ENCODE measurements at places on chromosomes 13 and 19.

- DNase-seq, result no peak
Observed at GRCh38 chr13:95106562-95106961, 194.7 kb downstream of the ABCC4 start.

- no peak for DNase-seq
Observed at GRCh38 chr19:3192684-3193083, 7.0 kb downstream of the NCLN start.

GRCh38 chr13:32309312-32310133, 5.6 kb downstream of the ZAR1L start:
- DNase-seq, result no peak

- no peak for DNase-seq
Observed at GRCh38 chr19:32464279-32464678, 58.7 kb downstream of the DPY19L3 start.

DNA sequence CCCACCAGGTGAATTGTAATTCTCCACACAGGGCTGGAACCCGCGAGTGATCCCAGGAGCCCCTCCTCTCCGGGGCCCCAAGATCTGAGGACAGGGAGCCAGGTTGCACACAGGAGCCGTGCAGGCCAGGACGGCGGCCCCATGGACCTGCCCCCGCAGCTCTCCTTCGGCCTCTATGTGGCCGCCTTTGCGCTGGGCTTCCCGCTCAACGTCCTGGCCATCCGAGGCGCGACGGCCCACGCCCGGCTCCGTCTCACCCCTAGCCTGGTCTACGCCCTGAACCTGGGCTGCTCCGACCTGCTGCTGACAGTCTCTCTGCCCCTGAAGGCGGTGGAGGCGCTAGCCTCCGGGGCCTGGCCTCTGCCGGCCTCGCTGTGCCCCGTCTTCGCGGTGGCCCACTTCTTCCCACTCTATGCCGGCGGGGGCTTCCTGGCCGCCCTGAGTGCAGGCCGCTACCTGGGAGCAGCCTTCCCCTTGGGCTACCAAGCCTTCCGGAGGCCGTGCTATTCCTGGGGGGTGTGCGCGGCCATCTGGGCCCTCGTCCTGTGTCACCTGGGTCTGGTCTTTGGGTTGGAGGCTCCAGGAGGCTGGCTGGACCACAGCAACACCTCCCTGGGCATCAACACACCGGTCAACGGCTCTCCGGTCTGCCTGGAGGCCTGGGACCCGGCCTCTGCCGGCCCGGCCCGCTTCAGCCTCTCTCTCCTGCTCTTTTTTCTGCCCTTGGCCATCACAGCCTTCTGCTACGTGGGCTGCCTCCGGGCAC, 3.9 kb downstream of the FFAR1 start:
- no peak for DNase-seq

DNA sequence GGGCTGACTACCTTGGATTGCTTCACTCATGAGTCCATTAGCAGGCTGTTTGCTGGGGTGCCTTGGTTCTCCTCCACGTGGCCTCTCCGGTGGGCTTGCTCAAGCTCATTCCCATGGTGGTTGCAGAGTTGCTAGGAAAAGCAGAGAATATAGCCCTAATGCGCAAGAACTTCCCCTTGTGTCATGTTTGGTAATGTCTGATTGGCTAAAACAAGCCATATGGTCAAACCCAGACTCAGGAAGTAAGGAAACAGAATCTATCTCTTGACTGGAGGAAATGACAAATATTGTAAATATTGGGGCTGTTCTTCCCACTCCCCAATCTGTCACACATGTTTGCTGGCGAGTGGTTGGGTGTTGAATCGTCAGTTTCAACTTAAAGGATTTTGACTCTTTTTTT, 12.1 kb downstream of the NFILZ start:
- DNase-seq, result no peak

DNA sequence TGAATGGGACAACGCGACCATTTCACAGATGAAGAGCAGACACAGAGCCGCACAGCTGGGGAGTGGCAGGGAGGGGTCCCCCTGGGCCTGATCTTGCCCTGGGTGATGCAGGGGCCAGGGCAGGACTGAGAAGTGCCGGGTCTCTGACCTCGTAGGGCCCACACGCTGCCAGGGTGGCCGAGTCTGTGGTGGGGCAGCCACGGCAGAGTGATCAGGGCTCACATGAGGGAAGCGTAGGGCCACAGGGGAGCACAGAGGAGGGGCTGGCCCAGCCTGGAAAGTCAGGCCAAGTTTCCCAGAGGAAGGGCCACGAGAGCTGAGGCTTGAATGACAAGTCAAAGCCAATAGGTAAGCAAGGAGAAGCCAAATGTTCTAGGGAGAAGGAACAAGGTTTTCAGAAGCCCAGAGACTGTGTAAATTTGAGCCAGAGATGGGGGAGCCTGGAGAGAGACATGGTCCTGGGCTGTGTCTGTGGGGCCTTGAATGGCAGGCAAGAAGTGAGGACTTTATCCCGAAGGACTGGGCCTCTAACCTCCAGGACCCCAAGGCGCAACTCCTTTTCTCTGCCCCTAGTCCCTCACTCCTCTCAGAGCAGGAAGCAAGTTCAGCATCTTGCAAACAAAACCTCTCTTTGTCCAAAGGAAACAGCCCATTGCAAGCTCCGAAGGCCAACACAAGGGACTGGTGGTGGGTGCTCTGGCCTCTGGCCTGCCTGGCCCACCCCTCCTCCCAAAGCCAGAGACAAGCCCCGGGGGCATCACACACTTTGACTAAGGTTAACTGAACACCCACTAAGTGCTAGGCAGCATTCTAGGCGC, 31.7 kb upstream of the FXYD3 start:
- DNase-seq, result no peak

DNA sequence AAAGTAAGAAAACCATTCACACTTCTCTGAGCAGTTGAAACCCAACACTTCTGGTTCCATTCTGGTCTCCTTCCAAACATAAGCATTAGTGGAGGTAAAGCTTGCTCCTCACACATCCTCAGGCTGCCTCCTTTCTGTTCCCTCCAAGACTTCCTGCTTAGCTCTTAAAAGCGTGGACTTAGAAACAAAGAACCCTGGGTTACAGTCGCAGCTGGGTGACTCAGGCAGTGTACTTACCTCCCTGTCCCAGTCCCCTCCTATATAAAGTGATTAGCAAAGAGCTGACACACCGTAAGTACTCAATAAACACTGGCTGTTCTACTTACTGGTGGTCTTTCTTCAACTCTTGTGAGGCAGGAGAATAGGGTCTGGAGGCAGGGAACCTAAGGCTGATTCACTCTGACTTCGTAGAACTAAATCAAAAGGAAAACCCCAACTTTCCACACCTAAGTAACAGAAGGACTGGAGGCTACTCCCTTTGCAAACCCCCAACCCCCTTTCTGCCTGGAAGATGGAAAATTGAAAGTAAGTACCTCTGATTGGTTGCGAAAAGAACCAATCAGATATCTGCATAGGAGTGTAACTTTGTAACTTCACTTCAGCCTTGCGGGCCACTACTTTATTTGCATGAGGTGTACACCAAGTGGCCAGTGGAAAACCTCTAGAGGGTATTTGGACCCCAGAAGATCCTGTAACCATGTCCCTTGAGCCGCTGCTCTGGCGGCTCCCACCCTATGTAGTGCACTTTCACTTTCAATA, 165.4 kb downstream of the SUCLA2 start:
- DNase-seq, result no peak

DNA sequence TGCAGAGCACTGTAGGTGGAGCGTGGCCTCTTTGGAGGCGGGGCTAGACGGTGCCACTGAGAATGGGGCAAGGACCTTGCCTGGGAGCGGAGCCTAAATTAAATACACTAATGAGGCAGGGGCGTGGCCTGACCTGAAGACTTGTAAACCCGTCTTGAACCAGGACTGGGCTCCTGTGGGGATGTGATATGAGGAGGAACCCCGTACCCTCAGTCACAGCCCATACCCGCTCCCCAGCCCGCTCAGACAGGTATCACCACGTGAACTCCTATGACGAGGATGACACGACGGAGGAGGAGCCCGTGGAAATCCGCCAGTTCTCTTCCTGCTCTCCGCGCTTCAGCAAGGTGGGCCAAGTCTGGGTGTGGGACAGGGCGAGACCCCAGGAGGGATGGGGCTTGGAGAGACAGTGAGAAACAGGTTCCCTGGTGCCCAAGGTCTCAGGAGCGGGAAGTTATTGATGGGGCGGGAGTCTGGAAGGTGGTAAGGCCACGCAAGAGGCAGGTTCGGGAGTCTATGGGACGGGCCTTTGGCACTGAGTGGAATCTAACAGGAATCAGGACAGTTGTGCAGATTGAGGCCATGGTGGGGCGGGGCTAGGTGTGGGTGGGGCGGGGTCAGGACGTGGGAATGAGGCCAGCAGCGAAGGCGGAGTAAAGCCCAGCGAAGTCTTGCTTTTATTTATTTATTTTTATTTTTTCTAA, 14.7 kb downstream of the DNASE2 start:
- DNase-seq, result no peak

DNA sequence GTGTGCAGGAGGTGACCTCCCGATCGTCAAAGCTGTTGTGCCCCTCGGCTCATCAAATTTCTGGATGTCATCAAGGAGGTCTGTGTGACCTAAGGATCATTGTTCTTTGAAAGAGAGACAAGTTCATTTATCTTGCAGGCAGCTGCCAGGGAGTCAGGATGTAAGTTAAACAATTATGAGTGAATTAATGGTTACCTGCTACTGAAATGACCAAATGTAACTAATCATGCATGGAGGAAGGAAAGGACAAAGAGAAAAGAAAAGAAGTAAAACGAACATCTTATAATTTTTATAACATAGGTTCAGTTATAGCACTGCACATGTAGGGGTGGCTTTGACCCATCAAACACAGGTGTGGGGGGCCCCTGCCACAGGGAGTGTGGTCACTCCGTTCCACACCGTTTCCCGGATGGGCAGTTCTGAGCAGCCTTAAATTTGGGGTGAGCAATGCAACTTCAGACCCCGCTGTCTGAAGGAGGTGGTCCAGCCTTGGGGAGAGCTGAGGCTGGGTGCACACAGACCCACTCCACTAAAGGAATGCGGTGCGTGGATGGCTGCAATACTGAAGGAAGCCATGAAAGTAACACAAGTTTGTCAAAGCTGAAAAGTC, 5.3 kb downstream of the CD22 start:
- no peak for DNase-seq

- DNase-seq, result no peak
Observed at GRCh38 chr19:40339018-40339728, 9.0 kb downstream of the C19orf47 start.

- no peak for DNase-seq
Observed at GRCh38 chr19:47891622-47891922, 5.5 kb upstream of the SULT2A1 start.

DNA sequence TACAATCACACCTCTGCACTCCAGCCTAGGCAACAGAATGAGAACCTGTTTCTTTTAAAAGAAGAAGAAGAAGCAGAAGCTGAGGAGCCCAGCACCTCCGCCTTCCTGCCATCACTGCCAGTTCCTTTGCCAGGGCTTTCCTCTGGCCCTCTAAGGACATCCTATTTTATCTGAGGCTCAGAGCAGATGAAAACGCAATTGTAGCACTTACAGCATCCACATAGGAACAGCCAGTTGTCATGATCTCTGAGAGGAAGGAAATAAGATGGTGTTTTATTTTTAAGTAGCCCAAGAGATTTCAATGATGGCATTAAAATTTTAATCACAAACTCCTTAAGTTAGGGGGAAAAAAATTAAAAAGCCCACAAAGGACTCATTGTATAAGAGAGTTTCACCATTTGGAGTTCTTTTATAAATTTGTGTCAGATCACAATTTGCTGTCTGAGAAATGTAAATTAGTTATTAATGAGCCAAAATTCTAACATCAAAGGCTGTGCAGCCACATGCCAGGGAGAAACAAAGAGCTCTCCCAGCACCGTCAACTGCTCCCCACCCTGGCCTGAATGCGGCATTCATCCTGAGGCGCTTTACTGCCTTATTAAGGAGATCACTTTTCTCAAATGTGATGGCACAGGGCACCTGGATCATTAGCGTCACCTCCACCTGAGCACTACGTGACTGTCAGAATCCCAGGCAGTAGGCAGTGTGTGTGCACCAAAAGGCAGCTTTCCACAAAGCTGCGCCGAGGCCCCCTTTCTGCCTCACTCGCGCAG, 393.0 kb downstream of the FOXO1 start:
- no peak for DNase-seq

GRCh38 chr13:88565566-88565965, 894.4 kb downstream of the SLITRK5 start:
- no peak for DNase-seq

DNA sequence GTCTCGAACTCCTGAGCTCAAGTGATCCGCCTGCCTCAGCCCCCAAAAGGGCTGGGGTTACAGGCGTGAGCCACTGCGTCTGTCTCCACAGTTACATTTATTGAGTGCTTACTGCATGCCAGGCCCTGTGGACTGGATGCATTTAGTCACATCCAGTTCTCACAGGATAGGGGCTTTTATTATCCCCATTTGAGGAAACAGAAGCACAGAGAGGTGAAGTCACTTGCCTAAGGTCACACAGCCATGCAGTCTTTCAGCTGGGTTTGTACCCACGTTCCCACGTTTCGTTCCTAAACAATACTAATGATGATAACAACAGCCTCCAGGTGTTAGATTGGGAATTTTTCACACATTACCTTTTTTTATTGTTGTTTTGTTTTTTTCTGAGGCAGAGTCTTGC, 9.1 kb upstream of the EBI3 start:
- no peak for DNase-seq

- DNase-seq, result no peak
Observed at GRCh38 chr13:23356368-23356767, 77.1 kb downstream of the SACS start.

DNA sequence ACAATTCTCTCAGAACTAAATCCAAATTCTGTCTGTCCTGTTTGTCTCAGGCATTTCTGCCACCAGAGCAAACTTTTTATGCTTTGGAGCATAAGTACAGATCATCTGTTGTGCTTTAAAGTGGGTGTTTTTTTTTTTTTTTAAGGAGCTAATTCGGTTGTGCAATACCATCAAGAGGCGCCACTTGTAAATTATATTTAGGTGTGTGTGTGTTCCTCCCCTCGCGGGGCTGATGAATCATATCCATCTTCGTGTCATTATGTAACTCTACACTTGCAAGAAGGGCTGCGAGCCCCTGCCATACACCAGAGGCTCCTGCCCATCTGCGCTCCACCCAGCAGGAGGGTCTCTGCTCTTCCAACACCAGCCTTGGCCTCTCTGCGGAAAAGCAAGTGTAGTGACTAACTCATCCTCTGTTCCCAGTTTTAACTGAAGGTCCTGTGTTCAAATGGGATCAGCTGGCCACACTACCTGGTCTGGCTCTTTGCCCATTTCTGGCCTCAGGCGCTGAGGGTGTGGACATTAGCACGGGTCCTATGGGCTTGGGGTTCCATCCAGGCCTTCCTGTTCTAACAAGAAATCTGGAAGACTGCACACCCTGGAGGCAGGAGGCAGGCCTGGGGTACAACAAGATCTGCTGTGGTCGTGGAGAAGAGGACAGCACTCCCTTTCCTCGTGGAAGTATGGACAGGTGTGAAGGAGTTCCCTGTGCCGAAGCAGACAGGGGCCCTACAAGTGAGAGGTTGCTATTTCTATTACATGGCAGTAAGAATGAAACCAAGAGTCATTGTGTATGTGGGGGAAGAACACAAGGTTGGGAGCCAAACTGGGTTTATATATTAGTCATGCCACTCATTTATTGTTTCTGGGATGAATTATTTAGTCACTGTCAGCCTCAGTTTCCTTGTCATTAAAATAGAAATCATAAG, 96.1 kb upstream of the MBNL2 start:
- no peak for DNase-seq

All from heart left ventricle (tissue), 16 donors.